ENCODE measurements at places on chromosomes 6 and 20.

DNA sequence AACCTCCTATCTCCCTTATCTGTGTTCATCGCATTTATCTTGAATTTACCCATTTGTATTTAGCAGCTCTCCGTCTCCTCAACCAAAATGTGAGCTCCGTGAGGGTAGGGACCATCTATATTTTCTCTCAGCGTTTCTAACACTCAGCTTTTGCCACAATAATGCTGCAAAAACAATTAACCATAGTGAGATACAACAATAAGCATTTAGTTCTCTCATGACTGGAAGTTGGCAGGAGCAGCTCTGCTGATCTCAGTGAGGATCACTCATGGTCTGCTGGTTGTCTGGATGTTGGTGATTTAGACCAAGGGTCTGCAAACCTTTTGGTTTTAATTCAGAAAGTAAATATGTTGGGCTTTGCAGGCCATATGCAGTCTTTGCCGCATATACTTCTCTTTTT, 394.8 kb upstream of the RNF217 start:
- no peak for DNase-seq

DNA sequence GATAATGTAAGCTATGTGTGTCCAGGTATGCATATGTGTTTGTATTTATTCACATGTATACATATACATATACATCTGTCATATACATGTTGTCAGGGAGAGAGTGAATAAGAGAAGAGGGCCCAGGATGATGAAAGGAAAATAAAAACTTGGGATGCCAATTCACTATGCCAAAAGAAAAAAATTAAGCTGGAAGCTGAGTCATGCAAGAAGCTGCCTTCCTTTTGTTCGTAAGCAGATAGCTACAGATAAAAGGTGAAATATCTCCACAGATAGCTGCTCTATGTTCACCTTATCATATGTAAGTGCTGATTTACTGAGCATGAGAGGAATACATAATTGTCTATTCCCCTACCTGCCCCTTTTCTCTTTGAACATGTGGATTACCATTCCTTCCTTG, 579.9 kb downstream of the EPM2A start:
- DNase-seq = no peak

GRCh38 chr20:49707118-49707517, 6.6 kb downstream of the B4GALT5 start:
- DNase-seq = no peak

DNA sequence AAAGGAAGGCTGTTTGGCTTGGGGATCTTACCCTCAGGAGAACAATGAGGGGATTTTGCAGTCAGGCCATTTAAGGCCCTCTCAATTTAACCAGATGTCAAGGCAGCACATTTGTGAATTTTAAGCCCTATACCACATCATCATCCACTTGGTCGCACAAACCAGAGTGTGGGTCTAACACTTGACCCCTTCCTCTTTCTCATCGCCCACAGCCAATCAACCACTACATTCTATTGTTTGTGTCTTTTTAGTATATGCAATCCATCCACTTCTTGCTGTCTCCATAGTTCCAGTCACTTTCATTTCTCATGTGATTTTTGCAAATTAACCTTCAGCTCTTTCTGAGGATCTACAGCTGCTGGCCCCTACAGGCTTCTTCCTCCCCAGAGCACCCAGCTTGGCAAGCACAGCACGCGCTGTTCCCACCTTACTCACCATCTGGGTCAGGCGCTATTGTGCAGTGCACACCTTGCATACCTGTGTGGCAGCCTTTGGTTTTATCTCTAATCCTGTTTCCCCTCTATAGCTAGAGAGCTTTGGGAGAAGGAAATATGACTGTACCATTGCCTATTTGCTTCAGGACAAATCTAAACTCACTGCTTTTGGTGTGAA, 32.3 kb upstream of the CD83 start:
- DNase-seq = no peak

- DNase-seq = no peak
Observed at GRCh38 chr6:137432054-137432611, 62.1 kb downstream of the OLIG3 start.

DNA sequence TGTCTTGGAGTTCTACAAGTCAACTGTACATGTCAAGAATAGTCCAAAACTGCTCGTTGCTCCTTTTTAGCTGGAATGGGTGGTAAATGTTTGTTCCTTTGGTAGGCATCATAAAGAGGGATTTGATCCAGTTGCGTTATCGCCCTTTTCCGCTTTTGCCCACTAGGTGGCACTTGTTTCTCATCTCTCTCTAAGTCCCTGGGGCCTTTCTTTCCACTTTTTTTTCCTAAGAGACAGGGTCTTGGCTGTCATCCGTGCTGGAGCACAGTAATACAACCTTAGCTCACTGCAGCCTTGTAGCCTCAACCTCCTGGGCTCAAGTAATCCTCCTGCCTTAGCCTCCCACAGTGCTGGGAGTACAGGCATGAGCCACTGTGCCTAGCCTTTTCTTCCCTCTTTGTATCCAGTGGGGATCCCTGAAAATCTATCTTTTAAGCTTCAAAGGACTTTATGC, 20.7 kb downstream of the GTPBP2 start:
- DNase-seq = no peak

DNA sequence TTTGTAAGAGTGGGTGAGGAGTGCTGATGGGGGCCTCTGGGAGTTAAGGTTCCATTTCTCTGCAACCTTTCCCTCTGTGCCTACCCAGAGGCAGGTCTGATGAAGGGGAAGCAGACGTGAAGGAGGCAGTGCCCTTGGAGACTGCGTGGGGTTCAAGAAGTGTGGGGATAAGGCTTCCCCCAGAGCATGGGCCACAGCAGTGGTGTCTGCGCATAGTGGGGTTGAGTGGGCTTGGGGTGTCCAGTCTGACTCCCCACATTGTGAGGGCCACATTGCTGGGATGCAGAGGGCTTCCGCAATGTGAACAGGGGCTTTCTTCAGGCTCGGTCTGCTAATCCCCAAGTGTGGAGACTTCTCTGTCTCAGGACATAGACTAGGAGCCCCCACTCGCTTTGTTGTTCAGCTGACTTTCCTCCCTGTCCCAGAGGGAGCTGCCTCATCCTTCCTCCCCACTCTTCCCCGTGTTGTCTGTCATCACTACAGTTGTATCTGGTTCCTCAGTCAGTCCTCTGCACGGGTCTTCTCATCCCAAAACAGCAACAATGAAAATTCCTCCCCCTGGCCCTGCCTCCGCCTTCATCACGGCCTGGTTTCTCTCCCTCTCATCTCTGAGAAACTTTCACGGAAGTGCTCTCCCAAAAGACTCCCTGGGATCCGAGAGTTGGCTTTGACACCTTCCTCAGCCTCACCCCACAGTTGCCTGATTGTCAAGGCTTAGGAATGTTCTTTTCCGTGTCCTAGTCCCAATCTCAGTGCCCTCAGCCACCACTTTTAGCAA, 2.8 kb downstream of the EBF4 start:
- DNase-seq = no peak

- no peak for DNase-seq
Observed at GRCh38 chr6:75755704-75756103, 6.7 kb downstream of the MYO6 start.

- DNase-seq = no peak
Observed at GRCh38 chr6:111588366-111588765, 17.3 kb downstream of the TRAF3IP2 start.

GRCh38 chr6:54060286-54060685, 51.0 kb upstream of the MLIP start:
- DNase-seq = no peak

Measured in coronary artery (tissue), 2 donors.